ENCODE measurements at places on chromosomes 11 and 22. TPM values are rescaled to one million over a fixed set of nuclear protein-coding genes. Genes with fewer than 3 reads are reported as not detected.

DNA sequence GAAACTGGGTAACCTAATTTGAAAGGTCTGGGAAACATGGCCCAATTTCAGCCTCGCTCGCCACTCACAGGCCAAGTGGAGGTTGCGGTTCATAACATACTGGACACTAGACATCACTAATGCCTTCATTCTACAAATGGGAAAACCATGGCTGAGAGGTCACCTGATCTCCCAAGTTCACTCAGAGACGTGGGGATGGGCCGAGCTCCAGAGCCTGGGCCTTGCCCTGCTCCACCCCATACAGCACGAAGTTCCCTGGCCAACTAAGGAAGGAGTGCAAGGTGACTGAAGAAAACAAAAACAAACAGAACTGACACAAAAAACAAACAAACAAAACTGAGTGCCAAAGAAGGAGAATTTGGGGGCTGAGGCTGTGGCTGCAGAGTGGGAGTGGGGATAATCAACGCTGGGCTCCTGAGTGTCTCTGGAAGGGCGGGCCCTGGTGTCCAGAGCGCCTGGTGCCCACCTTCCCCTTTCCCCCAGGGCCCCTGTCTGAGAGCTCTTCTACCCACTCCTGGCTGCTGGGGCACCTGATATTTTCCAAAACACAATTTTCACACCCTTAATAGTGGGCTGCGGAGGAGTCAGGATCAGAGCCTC lies 46.5 kb upstream of the ADA2 start:
- H3K27me3 ChIP-seq, result no peaks in the 10 kb centered on the region
- no peaks in the 10 kb centered on the region for H3K36me3 ChIP-seq
- no peak for DNase-seq
- H3K4me1 ChIP-seq, result no peaks in the 10 kb centered on the region
- no peak overlapping the region for H3K27ac ChIP-seq

DNA sequence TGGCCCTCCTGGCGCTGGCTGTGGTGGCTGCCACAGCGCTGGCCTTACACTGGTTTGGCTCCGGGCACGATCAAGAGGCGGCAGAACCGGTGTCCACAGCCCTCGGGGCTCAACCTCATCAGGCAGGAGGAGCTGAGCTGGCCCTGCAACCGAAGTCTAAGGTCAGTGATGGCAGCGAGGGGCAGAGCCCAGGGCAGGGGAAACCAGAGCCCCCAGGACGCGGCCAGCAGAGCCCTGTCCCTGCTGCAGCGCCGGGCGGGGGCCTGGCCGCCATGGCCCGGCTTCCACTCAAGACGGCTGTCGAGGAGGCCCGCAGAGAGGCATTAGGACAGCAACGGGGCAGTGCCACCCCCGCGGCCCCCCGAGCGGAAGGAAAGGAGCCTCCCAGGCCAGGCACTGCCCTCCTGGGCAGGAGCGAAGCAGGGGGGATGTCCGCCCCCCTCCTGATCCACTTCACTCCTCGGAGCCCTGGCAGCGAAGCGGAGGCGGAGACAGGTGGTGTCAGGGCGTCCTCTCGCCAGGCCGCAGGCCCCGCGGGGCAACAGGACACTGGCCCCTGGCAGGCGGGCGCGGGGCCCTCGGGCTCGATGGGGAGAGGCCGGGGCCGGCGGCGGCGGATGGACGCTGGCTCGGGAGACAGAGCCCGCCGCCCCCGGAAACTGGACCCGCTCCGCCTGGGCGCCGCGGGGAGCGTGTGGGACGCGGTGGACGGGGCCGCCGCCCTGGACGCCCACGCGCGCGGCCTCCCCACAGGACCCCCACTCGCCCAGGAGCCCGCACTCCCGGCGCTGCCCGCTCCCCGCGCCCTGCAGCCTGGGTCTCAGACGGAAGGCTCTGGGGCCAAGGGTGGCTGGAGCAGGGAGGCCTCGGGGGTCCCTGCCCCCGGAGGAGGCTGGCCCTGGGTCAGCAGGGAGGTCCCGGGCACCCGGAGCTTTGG lies 895 bp downstream of the KLHDC7B start:
- no peak for DNase-seq
- H3K4me1 ChIP-seq, result peaks cover 10% of the 10 kb centered on the region
- no peak overlapping the region for H3K4me3 ChIP-seq
- H3K27me3 ChIP-seq, result peaks cover 8% of the 10 kb centered on the region
- H3K36me3 ChIP-seq, result no peaks in the 10 kb centered on the region

DNA sequence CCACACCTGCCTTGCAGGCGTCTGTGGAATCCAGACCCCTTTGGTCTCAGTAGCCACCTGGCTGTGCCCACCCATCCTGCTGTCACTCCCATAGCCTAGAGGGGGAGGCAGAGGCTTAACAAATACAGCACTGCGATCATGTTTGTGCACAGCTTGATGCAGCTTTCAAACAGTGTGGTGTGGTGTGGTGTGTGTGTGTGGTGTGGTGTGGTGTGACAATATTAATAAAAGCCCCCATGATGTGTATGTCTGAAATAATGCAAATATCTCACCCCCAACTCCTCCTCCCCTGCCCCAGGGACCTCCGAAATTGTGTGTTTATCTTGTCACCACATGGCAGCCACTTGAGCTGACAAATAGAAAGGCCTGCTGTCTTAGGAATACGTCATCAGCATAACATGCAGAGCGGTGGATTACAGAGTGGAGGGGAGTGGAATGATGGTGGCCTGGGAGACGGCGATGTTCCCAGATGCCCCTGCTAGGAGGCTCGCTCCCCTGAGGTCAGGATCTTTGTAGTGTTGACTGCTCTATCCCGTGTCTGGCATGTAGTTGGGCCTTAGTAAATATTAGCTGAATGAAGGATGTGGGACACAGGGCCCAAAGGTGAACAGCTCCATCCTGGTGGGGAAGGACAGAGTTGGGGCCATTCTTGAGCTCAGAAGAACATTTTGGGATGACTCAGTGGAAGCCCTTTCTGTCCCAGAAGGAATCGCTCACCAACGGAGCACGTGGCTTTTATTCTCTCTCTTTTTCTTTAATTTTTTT lies 2.8 kb downstream of the PDXP start:
- H3K4me1 ChIP-seq, result peaks cover 35% of the 10 kb centered on the region
- H3K27ac ChIP-seq, result peak overlapping the region; percentile 74
- no peaks in the 10 kb centered on the region for H3K36me3 ChIP-seq
- H3K27me3 ChIP-seq, result no peaks in the 10 kb centered on the region
- peak overlapping the region; percentile 5 for H3K4me3 ChIP-seq

DNA sequence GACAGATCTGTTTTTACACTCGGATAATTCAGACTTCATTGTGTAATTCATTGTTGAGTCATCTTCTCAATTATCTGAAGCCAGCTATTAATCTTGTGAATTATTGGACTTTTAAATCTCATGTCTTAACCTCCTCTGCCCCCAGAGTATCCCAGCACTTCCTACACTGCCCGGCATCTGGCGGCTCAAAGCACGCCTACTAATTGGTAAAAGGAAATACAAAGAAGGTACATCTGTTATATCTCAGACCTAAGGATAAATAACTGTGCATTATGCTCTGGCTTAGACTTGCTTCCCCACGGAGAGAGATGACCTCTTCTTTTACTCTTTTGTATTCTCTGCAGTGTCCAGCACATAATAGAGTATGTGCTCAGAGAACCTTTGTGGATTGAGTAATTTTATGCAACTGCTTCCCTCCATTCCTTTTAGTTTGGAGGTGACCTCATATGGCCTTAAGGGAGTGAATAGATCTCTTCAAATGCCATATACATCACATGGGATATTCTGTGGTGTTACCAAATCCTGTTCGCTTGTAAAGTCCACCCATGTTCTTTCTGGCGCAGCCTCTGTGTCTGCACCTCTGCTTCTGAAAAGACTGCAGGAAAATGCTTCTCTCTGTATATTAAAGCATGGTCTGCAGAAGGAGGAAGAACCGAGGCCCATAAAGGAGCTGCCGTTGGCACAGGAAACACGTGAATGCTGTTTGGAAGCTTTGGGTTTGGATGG lies 125.6 kb upstream of the SORL1-AS1 start:
- no peak overlapping the region for H3K27ac ChIP-seq
- no peak overlapping the region for H3K4me3 ChIP-seq
- H3K27me3 ChIP-seq, result peaks cover 31% of the 10 kb centered on the region
- peak; percentile 25 for DNase-seq

- peak; percentile 39 for DNase-seq
- no peaks in the 10 kb centered on the region for H3K36me3 ChIP-seq
- H3K4me1 ChIP-seq, result no peaks in the 10 kb centered on the region
- H3K27me3 ChIP-seq, result no peaks in the 10 kb centered on the region
Measured at GRCh38 chr11:122393209-122393860, 262.2 kb upstream of the UBASH3B start.

NRIP3 gene
- 12.0 TPM for total RNA-seq

- no peaks in the 10 kb centered on the region for H3K36me3 ChIP-seq
- H3K27ac ChIP-seq, result no peak overlapping the region
- peak; percentile 37 for DNase-seq
- no peak overlapping the region for H3K4me3 ChIP-seq
- H3K27me3 ChIP-seq, result no peaks in the 10 kb centered on the region
- peaks cover 36% of the 10 kb centered on the region for H3K4me1 ChIP-seq
Measured at GRCh38 chr11:70307176-70307575, 36.7 kb downstream of the PPFIA1 start.

DNA sequence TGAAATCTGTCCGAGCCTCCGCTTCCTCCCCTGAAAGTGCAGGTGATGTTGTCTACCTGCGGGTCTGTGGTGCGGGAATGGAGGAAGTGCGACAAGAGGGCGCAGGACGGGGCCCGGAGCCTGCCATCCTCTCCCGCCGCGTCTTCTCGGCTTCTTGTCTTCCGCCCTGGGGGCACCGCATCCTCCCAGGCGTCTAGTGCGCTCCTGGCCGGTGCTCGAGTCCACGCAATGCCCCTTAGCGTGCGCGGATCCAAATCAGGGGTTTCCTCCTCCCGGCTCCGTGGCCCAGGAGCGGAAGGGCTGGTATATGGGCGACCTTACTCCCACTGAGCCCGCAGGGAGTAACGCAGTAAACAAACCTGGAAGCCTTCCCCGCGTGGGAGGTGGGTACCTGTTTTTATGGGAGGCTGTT lies 405 bp downstream of the SFI1 start:
- H3K4me1 ChIP-seq, result no peaks in the 10 kb centered on the region
- H3K27me3 ChIP-seq, result no peaks in the 10 kb centered on the region
- peak overlapping the region; percentile 80 for H3K27ac ChIP-seq
- peak; percentile 60 for DNase-seq
- peak overlapping the region; percentile 95 for H3K4me3 ChIP-seq

ADORA2A gene
- total RNA-seq, result 0.54 TPM

DNA sequence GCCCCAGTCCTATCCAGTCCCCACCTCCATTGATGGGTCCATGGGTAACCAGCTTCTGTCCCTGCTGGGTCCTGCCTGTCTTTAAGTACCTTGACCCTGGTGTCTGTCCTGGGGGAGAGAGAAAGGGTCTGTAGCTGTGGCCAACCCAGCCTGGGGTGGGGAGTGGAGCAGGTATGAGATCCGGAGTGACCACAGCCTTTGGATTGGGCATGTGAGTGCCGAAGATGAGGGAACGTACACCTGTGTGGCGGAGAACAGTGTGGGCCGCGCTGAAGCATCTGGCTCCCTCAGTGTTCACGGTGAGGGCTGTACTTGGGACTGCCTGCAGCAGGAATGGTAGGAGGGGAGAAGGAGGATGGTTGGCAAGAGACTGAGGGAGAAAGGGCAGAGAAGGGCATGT lies 5.2 kb downstream of the ROBO3 start:
- H3K4me1 ChIP-seq, result 0 out of 2 replicates have a peak, but pooled peaks cover 3% of the 10 kb centered on the region
- DNase-seq, result no peak
- H3K27me3 ChIP-seq, result peaks cover 68% of the 10 kb centered on the region
- no peak overlapping the region for H3K4me3 ChIP-seq

LRRC75B gene
- 16.3 TPM for total RNA-seq

HBG1 gene
- total RNA-seq, result not detected

DCDC1 gene
- not detected for total RNA-seq

DNA sequence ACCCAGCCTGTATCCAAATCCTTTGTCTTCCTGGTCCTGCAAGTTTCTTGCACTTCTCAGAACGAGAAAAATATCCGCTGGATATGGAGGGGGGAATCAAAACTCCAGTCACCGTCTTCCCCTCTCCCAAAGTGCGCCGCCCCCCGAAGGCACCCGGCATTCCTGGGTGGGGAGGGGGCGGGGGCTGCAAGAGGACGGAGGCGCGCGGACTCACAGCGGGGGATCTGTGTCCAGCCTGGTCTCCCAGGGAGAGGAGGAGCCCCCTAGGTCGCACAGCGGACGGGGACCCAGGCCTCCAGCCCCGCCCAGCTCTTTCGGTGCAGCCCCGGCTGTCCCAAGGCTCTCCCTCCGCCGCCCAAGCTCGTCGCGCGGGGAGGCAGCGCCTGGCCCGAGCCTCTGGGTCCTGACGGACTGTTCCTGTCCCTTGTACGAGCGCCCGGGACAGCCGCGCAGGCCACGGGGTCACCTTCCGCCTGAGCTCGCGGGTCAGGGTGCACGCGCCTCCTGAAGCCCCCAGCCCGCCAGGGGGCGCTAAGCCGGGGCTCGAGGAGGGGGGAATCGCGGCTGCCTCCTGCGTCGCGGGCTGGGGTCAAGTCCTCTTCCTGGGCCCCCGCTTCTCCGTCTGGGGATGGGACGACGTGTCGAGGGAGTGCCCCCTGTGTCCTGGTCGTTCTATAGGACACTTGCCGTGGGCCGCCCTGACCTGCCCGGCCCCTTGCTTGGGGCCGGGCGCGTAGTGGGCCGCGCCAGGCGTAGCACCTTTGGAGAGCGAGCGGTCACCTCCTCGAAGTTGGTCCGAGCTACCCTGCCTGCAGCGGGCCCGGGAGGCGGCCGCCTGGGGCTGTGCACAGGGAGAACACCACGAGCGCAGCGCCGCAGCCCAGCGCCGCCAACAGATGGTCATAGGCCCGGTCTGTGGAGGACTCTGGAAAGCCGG lies 2.4 kb upstream of the WNT11 start:
- peaks cover 22% of the 10 kb centered on the region for H3K27me3 ChIP-seq
- peak overlapping the region; percentile 75 for H3K4me3 ChIP-seq
- no peak overlapping the region for H3K27ac ChIP-seq
- no peaks in the 10 kb centered on the region for H3K36me3 ChIP-seq

DEFB131B gene
- total RNA-seq, result not detected

DNA sequence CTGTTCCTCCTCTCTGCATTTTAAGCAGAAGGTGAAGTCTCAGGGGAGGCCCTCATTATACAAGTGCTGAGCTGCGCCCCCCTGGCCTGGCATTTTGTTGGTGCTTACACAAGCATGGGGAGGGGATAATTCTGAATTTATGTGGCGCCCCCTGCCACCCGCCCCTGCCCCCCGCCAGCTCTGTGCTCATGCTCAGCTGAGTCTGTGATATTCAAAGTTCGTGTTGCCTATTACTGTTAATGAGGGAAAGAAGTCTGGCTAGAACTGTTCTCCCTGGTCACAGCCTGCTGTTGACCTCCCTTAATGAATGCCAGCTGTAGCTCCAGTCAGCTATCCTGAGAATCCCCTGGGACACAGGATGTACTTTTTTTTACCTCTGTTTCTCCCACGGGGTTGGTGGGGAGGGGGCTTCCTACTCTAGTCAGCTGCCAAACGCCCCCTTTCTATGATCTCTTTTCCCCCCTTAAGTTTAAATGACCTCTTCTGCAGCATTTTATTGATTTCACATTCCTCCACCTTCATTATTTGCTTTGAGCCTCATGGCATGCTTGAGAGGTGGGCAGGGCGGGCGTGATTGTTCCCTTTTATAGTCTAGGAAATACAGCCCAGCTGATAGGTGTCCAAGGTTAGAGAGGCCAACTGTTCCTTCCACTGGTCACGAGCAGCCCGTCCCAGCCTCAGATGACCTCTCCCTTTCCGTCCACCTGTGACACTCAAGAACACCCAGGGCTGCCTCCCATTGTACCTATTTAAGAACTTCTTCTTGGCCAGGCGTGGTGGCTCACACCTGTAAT lies 12.2 kb downstream of the USP2 start:
- no peak overlapping the region for H3K27ac ChIP-seq
- peaks cover 13% of the 10 kb centered on the region for H3K4me1 ChIP-seq
- no peak for DNase-seq
- no peaks in the 10 kb centered on the region for H3K36me3 ChIP-seq
- peaks cover 4% of the 10 kb centered on the region for H3K27me3 ChIP-seq
